NCI-H1105 (cell line): ENCODE measurements at places on chromosomes 7 and 10.

- no peak for DNase-seq
Measured at GRCh38 chr7:41818765-41819398, 116.0 kb upstream of the INHBA start.

DNA sequence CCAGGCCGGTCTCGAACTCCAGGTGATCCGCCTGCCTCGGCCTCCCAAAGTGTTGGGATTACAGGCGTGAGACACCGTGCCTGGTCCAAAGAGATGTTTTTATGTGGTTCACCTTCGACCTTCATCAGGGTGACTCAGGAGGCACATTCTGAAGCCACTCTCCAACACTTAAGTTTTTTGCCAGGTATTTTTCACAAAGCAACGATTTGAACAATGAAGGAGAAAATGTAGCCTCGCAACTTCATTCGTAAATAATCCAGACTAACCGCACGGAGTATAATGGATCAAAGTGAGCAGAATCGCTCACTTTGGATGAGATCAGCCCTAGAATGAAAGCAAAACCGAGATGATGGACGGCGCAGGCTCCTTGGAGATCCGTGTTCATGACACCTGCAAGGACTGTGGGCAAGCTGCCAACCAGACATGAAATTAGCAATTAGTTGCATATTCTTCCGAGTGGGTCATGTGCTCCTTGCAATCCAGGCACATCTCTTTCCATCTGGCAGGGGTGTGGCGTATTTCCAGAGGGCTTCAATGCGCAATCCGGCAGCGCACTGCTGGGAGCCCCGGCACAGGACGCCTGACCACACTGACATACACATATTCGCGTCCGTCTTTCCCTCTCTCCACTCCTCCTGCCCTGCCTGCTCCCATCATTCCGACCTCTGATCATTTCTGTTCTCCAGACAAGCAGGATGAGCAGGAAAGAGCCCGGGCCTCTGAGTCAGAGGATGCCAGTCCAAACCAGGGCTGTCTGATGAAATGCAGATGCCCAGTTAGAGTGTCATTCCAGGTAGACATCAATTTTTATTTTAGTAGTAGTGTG lies 148.4 kb downstream of the KLF6 start:
- DNase-seq: peak; percentile 86

GRCh38 chr10:13858709-13859108 lies 271.9 kb downstream of the PRPF18 start:
- no peak for DNase-seq

GRCh38 chr7:139783647-139784385 lies 6.0 kb upstream of the HIPK2 start:
- no peak for DNase-seq

GRCh38 chr7:21548491-21548890 lies 5.7 kb downstream of the DNAH11 start:
- DNase-seq: no peak

DNA sequence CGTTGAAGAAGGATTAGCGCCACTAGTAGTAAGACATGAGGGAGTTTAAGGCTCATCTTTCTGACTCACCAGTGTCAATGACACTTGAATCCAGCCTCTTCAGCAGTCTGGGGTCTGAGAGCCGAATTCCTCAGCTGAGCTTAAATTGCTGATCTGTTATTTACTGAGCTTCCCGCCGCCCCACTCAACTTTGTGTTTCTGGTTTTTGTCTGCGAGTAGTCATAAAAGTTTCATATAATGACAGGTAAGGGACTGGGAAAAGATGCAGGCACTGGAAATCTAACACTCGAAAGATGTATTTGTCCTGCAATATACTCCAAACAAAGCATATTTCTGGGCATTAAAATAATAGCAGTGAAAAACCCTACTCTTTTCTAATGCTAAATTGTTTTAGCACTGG lies 51.2 kb upstream of the RELN start:
- DNase-seq: peak; percentile 1

DNA sequence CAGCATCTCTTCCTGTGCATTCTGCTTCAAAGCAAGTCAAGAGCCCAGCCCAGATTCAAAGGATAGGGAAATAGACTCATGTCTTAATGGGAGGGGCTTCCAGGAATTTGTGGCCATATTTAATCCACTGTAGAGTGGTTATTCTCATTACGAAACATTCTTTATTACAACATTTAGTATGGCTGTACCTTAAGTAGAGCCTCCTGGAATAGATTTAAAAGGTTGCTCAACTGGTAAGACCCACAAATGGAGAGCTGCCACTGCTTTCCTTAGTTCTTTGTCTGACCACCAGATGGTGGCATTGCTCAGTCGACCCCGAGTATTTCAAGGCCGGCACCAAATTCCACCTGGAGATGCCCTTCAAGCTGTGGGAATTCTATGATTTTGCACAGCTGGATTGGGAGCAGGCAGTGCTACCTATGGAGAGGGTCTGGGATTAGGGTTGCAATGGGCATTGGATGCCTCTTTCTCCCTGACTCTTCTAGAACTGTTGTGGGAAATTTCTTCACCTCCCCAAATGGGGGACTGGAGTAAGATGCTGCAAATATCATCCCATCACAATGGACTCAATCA lies 102.2 kb downstream of the RBM20 start:
- DNase-seq: peak; percentile 26

DNA sequence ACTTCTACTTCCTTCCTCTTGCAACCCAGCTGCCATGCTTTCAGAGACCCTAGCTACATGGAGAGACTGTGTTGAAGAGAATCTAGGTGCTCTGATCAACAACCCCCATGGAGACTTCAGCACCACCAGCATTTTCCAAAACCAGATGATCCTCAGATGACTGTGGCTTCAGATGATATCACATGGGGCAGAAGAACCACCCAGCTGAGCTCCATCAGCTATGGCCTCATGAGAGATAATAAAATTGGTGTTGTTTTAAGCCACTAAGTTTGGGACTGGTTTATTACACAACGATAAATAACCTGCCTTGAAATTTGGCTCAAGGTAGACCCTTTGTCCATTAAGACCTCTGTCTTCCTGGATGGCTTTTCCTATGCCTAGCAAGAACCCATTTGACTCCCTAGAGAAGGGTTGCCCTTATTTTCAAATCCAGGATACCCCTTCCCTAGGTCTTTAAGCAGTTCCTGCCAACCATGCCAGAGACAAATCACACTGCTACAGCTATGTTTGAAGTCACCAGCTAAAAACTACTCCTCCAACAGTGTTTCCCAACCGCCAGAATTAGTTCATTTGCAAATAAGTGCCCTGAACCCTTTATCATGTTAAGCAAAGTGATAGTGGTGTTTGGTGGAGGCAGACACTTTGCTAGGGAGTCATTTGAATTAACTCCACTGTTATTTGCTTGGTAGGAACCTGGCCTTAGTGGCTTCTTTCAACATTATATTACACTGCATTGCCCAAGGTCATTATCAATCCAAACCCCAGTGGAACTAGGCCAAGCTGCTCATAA lies 136.9 kb upstream of the PALS2 start:
- no peak for DNase-seq

DNA sequence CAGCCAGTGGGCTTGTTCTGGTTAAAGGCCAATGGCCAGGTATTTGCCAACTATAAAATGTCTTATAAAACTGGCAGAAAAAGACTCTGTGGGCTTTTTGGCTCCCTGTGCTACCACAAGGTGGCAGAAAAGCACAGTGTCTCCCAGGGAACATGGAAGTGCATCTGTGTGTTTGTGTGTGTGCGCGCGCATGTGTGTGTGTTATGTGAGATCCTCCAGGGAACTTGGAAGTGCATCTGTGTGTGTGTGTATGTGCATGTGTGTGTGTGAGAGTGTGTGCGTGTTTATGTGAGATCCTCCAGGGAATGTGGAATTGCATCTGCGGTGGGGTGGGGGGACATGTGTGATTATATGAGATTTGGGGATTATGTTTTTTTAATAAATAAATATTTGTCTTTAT lies 30.2 kb upstream of the ABI1 start:
- DNase-seq: no peak

GRCh38 chr10:28331066-28331465 lies 28.2 kb upstream of the MPP7 start:
- DNase-seq: no peak

DNA sequence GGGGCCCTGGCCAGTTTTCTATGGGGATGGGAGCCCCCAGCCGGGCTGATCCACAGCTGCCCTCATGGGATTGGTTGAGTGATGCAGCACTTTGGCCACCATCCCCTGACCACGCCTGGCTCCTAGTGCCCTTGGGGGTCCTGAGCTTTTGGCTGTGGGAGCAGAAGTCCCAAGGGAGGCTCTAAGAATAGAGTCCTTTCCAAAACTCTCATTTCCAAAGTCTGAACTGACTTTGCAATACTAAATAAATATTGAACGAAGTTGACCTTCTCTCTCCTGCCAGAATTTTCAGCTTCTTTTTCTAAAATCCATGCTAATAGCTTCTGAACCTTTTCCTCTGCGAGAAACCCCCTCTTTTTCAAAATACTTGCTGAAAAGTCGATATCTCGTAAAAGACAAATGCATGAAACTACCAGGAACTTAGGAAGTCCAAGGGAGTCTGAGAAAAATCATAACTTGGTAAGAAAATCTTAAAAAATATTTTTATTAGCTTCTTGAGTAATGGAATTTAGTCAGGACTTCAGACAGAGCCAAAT lies 62.7 kb upstream of the IGFBP3 start:
- DNase-seq: no peak

DNA sequence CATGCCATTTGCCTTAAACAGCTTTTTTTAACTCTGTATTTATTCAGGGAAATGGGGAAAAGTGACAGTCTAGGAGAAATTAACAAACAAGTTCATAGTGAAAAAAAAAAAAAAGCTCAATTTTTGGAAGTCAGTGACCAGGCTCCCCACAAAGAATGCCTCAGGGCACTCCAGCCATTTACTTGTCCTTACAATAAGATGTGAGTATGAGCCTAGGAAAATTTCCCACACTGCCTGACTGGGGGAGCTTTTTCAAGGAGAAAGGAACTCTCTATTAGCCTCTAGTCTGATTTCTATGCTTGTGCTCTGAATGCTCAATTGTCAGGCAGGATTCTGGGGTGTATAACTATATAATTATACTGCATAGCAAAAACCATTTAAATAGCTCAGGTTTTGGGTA lies 74.9 kb upstream of the NRBF2 start:
- DNase-seq: no peak

DNA sequence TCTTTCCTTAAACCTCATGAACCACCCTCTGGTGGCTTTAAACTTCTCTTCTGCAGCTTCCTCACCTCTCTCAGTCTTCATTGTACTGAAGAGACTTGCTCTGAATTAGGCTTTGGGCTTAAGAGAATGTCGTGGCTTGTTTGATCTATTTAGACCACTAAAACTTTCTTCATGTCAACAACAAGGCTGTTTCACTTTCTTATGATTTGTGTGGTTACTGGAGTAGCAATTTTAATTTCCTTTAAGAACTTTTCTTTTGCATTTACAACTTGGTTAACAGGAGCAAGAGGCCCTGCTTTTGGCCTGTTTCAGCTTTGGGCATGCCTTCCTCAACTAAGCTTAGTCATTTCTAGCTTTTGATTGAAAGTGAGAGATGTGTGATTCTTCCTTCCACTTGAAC lies 38.1 kb upstream of the CDHR3 start:
- no peak for DNase-seq

DNA sequence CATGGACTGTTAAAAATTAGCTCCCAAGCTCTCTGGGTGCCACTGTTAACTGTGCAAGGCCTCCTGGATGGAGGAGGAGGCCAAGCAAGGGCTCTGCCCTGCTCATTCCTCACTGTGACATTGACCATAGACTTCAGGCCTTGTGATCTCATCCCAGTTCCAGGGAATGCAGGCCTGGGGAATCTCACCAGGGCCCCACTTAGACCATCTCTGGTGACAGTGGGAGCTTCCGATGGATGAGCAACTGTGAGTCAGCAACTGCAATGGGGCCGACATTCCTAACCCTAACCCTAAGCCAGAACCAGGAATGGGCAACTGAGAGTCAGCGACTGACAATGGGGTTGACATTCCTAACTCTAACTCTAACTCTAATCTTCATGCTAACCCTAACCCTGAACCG lies 50.4 kb upstream of the MSMB start:
- DNase-seq: no peak

GRCh38 chr7:113797420-113798010 lies 121.3 kb downstream of the PPP1R3A start:
- no peak for DNase-seq

GRCh38 chr7:38932509-38933168 lies 23.6 kb upstream of the VPS41 start:
- peak; percentile 73 for DNase-seq

DNA sequence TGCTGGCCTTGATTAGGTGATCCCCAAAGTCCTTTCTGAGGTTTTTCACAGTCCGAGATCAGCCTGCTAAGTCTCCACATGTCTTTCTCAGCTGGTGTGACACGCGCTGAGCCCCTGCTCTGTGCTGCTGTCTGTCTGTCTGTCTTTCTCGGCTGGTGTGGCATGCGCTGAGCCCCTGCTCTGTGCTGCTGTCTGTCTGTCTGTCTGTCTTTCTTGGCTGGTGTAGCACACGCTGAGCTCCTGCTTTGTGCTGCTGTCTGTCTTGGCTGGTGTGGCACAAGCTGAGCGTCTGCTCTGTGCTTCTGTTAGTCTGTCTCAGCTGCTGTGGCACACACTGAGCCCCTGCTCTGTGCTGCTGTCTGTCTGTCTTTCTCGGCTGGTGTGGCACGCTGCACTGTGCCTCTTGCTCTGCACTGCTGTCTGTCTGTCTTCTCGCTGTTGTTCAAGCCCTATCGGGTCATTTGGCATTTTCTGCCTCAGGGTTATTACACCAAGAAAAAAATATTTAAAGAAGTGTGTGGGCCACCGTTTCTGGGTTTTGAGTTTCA lies 217.3 kb upstream of the SHH start:
- DNase-seq: no peak
